ENCODE measurements at places on chromosomes 11 and 22.

- H3K27ac ChIP-seq, result no peak overlapping the region
- H3K36me3 ChIP-seq, result peaks cover 17% of the 10 kb centered on the region
- no peak overlapping the region for H3K4me3 ChIP-seq
- H3K27me3 ChIP-seq, result no peaks in the 10 kb centered on the region
- no peak for DNase-seq
Observed at GRCh38 chr11:894575-895201, 15.9 kb downstream of the CHID1 start.

DNA sequence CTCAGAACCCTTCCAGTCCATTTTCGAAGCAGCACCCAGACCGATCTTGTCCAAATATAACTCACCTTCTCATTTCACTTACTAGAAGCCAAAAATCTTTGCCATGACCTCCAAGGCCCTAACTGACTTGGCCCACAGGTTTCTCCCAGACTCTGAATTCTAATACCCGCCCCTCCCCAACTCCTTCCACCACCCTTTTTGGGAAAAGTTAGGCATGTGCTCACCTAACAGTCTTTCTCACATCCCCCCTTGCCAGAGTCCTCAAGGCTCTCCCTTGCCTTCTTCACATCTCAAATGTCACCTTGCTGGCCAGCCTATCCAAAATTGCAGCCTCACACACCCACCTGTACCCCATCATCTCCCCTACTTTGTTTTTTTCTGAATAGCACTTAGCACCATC is 369.3 kb downstream of the NXPE2 start:
- no peaks in the 10 kb centered on the region for H3K4me1 ChIP-seq
- no peaks in the 10 kb centered on the region for H3K27me3 ChIP-seq
- H3K27ac ChIP-seq, result no peak overlapping the region
- H3K36me3 ChIP-seq, result no peaks in the 10 kb centered on the region

GRCh38 chr11:6598555-6598954 is 4.9 kb downstream of the RRP8 start:
- H3K4me1 ChIP-seq, result peaks cover 57% of the 10 kb centered on the region
- H3K36me3 ChIP-seq, result peaks cover 25% of the 10 kb centered on the region
- DNase-seq, result no peak
- H3K27me3 ChIP-seq, result no peaks in the 10 kb centered on the region

- H3K27ac ChIP-seq, result no peak overlapping the region
- no peak overlapping the region for H3K4me3 ChIP-seq
- no peaks in the 10 kb centered on the region for H3K27me3 ChIP-seq
- H3K36me3 ChIP-seq, result no peaks in the 10 kb centered on the region
Observed at GRCh38 chr22:39209756-39210155, 35.0 kb downstream of the PDGFB start.

GRCh38 chr11:69089258-69089657 is 40.5 kb downstream of the TPCN2 start:
- H3K27me3 ChIP-seq, result no peaks in the 10 kb centered on the region
- peaks cover 5% of the 10 kb centered on the region for H3K36me3 ChIP-seq
- no peak overlapping the region for H3K4me3 ChIP-seq
- no peak for DNase-seq

- H3K27ac ChIP-seq, result peak overlapping the region; percentile 89
- H3K27me3 ChIP-seq, result no peaks in the 10 kb centered on the region
- DNase-seq, result peak; percentile 51
- no peaks in the 10 kb centered on the region for H3K36me3 ChIP-seq
- H3K4me1 ChIP-seq, result peaks cover 18% of the 10 kb centered on the region
Observed at GRCh38 chr22:32802237-32802765, 796 bp downstream of the TIMP3 start.

DNA sequence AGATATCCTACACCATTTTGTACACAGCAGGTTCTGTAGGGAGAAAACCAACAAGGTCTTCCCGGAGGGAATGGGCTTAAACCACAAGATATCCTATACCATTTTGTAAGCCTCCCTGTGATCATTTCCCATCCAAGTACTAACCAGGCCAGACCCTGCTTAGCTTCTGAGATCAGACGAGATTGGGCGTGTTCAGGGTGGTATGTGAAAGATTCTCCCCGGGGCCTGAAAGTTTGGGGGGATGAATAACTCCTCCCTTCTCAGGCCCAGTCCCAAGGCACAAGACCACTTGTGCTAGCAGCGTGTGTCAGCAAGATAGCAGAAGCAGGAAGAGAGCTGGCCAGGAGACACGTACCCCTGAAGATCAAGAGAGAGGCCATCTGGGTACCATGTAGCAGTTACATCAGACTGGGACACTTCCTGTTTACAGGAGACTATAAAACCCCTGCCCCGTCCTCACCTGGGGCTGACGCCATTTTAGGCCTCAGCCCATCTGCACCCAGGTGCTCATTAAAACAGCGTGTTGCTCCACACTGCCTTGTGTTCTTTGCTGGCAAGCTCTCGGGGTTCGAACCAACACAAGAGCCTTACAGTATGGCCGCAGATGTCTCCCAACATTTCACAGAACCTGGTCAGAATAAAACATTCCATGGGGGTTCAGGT is 17.3 kb downstream of the MIF start:
- no peaks in the 10 kb centered on the region for H3K27me3 ChIP-seq
- no peak overlapping the region for H3K27ac ChIP-seq
- peaks cover 7% of the 10 kb centered on the region for H3K4me1 ChIP-seq
- no peaks in the 10 kb centered on the region for H3K36me3 ChIP-seq
- no peak overlapping the region for H3K4me3 ChIP-seq

- H3K36me3 ChIP-seq, result no peaks in the 10 kb centered on the region
- no peak overlapping the region for H3K27ac ChIP-seq
- DNase-seq, result no peak
- no peaks in the 10 kb centered on the region for H3K4me1 ChIP-seq
- H3K4me3 ChIP-seq, result no peak overlapping the region
- H3K27me3 ChIP-seq, result no peaks in the 10 kb centered on the region
Observed at GRCh38 chr22:24504540-24504939, 9.4 kb downstream of the UPB1 start.

DNA sequence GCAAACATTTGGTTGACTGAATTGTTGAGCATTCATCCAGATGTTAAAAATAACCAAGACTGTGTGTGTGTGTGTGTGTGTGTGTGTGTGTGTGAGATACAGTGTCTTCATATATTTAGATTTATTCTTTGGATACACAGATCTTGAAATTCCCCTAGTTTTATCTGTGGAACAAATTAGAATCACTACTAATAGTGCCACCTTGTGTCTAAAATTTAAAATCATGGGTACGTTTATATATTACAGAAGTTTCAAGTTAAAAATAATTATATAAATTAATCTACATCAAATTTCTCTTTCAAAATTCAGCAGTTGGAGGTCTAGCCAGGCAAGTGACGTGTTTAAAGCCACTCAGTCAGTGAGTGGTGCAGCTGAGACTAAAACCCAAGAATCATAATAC is 1566.2 kb upstream of the TENM4 start:
- DNase-seq, result no peak
- no peak overlapping the region for H3K4me3 ChIP-seq
- H3K4me1 ChIP-seq, result no peaks in the 10 kb centered on the region

- no peaks in the 10 kb centered on the region for H3K36me3 ChIP-seq
- H3K27me3 ChIP-seq, result no peaks in the 10 kb centered on the region
- no peak overlapping the region for H3K4me3 ChIP-seq
- no peaks in the 10 kb centered on the region for H3K4me1 ChIP-seq
- H3K27ac ChIP-seq, result no peak overlapping the region
- DNase-seq, result no peak
Observed at GRCh38 chr11:110186456-110186855, 93.3 kb downstream of the ZC3H12C start.

GRCh38 chr11:278001-278951 is at the start of gene NLRP6:
TSS of gene NLRP6 (plus strand) at chr11:278407. CDS start at chr11:278570, 163 bp downstream.
- peak within 1 kb of the TSS; percentile 38 for H3K4me3 ChIP-seq
- H3K27me3 ChIP-seq, result no peaks in the 10 kb centered on the region
- no peak for DNase-seq
- H3K4me1 ChIP-seq, result no peaks in the 10 kb centered on the region

DNA sequence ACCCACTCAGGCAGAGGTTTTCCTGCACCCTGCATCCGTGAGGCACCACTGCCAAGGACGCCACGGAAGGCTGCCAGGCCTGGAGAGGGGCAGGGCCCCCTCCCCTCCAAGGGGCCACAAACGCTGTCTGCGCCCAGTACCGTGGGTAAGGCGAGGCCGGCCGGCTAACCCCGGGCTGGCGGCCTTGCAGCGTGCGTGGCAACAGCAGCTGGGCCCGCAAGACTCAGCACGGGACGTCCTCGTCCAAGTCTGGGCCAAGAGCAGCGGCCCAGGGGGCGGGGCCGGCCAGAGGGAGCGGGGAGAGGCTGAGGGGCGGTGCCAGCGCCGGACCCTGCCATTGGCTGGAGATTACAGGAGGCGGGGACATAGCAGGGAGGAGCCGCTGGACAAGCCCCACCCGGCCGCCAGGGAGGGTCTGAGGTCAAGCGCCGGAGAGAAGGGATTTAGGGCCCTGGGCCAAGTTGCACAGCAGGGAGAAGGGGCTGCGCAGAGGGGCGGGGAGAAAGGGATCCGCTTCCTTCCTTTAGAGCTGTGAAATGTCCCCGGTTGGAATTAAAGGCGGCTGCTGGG is 16.0 kb downstream of the SLC43A1 start:
- peaks cover 12% of the 10 kb centered on the region for H3K4me1 ChIP-seq
- peak overlapping the region; percentile 47 for H3K4me3 ChIP-seq
- H3K27ac ChIP-seq, result peak overlapping the region; percentile 79
- H3K27me3 ChIP-seq, result no peaks in the 10 kb centered on the region
- H3K36me3 ChIP-seq, result peaks cover 3% of the 10 kb centered on the region

DNA sequence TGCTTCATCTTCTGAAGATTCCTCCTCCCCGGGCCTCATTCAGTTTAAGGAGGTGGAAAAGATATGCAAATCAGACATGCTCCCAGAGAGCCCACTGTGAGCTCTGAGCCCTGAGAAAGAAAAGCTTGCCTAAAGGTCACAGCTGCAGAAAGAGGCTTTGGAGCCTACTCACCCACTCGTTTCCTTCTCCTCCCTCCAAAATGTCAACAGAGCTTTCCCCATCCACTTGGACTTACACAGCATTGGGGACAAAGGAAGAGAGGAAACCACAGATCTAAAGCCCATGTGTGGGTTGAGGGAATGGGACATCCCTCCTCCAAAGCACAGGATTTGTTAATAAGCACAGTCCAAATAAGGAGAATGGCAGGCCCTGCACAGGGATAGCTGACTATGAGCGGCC is 158.4 kb downstream of the ETS1 start:
- H3K27ac ChIP-seq, result no peak overlapping the region
- DNase-seq, result no peak
- no peaks in the 10 kb centered on the region for H3K27me3 ChIP-seq
- no peak overlapping the region for H3K4me3 ChIP-seq
- no peaks in the 10 kb centered on the region for H3K36me3 ChIP-seq
- peaks cover 13% of the 10 kb centered on the region for H3K4me1 ChIP-seq

DNA sequence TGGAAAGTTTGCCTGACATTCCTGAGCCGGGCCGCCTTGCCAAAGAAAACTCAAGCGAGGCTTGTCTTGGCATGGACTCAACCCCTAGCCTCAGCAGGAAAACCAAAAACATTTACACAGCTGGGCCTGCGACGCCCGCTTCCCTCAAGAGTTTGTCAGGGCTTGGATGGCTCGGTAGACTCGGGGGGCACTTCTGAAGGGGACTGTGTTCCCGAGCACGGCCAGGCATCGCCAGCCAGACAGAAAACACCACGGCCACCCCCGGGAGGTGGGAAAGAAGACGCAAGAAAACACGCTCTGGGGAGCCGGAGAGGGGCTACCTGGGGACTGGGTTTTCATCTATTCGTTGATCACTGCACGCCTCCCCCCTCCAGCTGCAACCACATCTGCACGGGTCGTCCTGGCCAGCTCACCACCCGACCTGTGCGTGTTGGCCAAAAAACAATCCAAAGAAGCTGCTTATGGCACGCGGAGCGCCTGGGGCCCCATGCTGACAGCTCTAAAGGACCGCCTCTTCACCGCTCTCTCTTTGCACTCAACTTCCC is 380.7 kb downstream of the MN1 start:
- no peaks in the 10 kb centered on the region for H3K36me3 ChIP-seq
- H3K4me1 ChIP-seq, result peaks cover 23% of the 10 kb centered on the region
- peak overlapping the region; percentile 33 for H3K4me3 ChIP-seq
- H3K27ac ChIP-seq, result peak overlapping the region; percentile 82
- DNase-seq, result peak; percentile 96
- no peaks in the 10 kb centered on the region for H3K27me3 ChIP-seq

DNA sequence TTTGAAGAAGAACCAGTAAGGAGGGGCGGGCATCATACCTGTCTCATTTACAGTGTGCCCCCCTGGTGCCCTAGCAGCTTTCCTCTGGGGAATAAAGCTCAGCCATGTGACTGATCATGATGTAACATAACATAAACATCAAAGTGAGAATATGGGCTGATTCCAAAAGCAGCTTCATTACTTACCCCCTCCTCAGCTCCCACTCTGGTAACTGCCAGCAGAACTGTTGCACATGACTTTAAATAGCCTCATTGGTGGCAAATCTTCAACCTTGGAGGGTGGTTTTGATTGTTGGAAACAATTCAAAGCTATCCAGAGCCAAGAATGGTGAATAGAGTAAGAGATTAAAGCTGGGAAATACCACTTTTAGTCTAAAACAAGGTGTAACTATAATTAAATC is 384.6 kb downstream of the BUD13 start:
- no peaks in the 10 kb centered on the region for H3K36me3 ChIP-seq
- H3K27ac ChIP-seq, result no peak overlapping the region
- H3K27me3 ChIP-seq, result no peaks in the 10 kb centered on the region
- H3K4me3 ChIP-seq, result no peak overlapping the region
- DNase-seq, result no peak

GRCh38 chr22:44538518-44539315 is 40.7 kb upstream of the RTL6 start:
- H3K36me3 ChIP-seq, result no peaks in the 10 kb centered on the region
- DNase-seq, result no peak
- H3K4me1 ChIP-seq, result no peaks in the 10 kb centered on the region
- no peak overlapping the region for H3K27ac ChIP-seq

GRCh38 chr11:68546555-68546954 is 86.0 kb downstream of the PPP6R3 start:
- H3K4me3 ChIP-seq, result no peak overlapping the region
- DNase-seq, result no peak
- peaks cover 21% of the 10 kb centered on the region for H3K36me3 ChIP-seq
- H3K4me1 ChIP-seq, result peaks cover 41% of the 10 kb centered on the region
- no peaks in the 10 kb centered on the region for H3K27me3 ChIP-seq
